Activated CD4-positive, alpha-beta T cell treated with anti-CD3 and anti-CD28 coated beads, Interleukin-2, amount 10 ng/mL, durations not matched to agents 7 days and 5 days (primary cell): ENCODE measurements at places on chromosomes 7 and 10. TPM values are rescaled to one million over a fixed set of nuclear protein-coding genes. Genes with fewer than 3 reads are reported as not detected.

The GHITM gene
- total RNA-seq: 101 TPM

The LRRC4 gene
- not detected for total RNA-seq

The FAM25C gene
- not detected for total RNA-seq

The PAPOLB gene
- total RNA-seq: 0.05 TPM

GRCh38 chr10:62153191-62153590 is 115.5 kb downstream of the RTKN2 start:
- no peak for DNase-seq
- H3K4me1 ChIP-seq: no peaks in the 10 kb centered on the region
- no peak overlapping the region for H3K4me3 ChIP-seq
- no peaks in the 10 kb centered on the region for H3K27me3 ChIP-seq

DNA sequence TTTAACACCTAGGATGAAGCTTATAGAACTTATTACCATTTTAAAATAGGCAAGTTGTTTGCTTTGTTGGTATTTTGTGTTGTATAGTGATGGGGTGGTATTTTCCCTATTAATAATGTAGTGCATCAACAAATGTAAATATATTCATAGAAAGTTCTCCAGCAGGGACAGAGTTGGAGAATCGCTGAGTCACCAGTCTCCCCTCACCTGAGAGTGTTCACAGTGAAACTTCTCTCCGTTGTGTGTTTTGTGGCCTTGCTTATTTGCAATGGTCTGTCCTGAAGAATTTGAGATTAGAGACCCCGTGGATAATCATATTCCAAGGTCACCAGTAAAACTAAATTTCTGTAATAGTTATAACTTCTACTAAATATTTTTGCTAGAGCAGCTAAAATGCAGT is 51.0 kb downstream of the HDAC9 start:
- no peaks in the 10 kb centered on the region for H3K27me3 ChIP-seq
- no peak overlapping the region for H3K27ac ChIP-seq
- H3K36me3 ChIP-seq: no peaks in the 10 kb centered on the region
- H3K4me3 ChIP-seq: no peak overlapping the region

DNA sequence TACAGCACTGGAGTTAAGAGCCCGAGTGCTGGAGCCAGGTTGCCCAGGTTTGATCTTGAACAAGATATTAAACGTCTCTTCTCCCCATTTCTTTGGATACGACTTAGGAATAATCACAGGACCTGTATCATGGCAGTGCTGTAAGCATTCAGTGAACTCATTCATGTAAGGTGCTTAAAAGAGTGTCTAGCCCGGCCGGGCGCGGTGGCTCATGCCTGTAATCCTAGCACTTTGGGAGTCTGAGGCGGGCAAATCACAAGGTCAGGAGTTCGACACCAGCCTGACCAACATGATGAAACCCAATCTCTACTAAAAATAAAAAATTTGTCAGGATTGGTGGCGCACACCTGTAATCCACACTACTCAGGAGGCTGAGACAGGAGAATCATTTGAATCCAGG is 40.8 kb downstream of the CHST15 start:
- no peak overlapping the region for H3K4me3 ChIP-seq
- peaks cover 5% of the 10 kb centered on the region for H3K27me3 ChIP-seq
- H3K4me1 ChIP-seq: no peaks in the 10 kb centered on the region
- DNase-seq: no peak
- no peaks in the 10 kb centered on the region for H3K36me3 ChIP-seq

DNA sequence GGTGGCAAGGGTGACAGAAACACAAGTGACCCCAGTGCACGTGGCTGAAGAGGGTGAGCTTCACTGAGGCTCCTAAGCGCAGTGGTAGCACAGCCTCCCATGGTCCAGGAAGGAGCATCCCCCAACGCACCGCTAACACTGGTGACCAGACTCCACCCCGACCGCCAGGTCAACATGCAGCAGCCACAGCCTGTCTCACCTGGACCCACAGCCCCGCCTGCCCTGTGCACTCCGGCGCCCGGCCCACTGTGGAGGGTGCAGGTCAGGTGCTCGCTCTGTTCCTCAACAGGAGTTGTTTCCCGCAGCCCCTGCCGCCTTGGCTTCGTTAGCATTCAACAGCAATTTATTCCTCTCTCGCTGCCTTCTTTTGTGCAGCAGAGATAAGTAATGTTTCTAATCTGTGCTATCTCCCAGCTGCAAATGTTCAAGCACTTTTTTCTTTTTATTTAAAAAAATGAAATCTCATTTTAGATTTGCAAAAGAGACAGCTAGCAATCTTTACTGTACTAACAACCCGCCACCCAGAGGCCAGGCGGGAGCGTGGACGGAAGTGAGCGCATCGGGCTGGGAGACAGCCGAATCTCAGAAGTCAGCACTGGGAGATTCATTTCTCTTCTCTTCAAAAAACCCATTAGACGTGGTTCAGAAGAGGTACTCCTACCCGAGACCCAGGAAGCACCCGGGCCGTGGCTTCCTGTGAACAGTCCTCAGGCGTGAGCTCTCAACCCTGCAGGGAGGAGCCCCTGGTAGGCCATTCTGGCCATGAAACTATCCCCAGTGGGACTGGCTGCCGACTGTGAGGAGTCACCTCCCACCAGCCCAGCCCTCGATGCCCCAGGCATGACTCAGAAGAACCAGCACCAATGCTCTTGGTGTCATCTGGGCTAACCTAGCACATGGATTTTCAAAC is 133.4 kb downstream of the MAD1L1 start:
- H3K36me3 ChIP-seq: peaks cover 3% of the 10 kb centered on the region
- DNase-seq: peak; percentile 47
- H3K27ac ChIP-seq: peak overlapping the region; percentile 68
- no peak overlapping the region for H3K4me3 ChIP-seq
